ENCODE measurements at places on chromosomes 3 and 15.

- no peak for DNase-seq
These were observed 9.2 kb upstream of the CHST2 start for GRCh38 chr3:143110371-143110770.

GRCh38 chr3:55402886-55403609 is 84.1 kb downstream of the WNT5A start:
- no peak for DNase-seq

- no peak for DNase-seq
These were observed 511 bp upstream of the RARB start for GRCh38 chr3:25427563-25427941.

- DNase-seq = no peak
These were observed 32.4 kb downstream of the KLHL18 start for GRCh38 chr3:47315069-47315647.

All from stimulated activated CD8-positive, alpha-beta memory T cell treated with anti-CD3 and anti-CD28 coated beads, Interleukin-7, amount 100 ng/mL, for 48 hours (primary cell).